Caco-2 (cell line): ENCODE measurements at places on chromosomes 13 and 19. TPM values are rescaled to one million over a fixed set of nuclear protein-coding genes. Genes with fewer than 3 reads are reported as not detected.

DNA sequence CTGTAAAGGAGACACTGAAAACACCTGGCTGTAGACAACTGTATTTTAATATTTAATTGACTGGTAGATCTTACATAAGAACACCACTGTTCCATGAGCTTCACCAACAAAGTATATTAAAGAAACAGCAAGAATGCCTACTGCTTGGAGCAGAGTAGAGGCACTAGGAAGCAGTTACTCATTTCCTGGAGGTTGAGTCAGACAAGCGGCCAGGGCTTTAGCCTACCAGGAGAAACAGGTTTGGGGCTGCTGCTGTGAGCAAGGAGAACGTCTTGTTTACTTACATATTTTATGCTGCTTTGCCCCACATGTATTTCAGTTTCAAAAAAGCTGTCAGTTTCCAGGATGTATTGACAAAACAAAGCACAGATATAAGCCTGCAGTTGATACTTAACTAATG, 33.4 kb downstream of the ALG5 start:
- H3K36me3 ChIP-seq = peaks cover 5% of the 10 kb centered on the region
- no peak overlapping the region for H3K27ac ChIP-seq
- H3K27me3 ChIP-seq = no peaks in the 10 kb centered on the region

GRCh38 chr13:47407808-47408207, 511.0 kb upstream of the HTR2A start:
- H3K4me1 ChIP-seq = no peaks in the 10 kb centered on the region
- H3K36me3 ChIP-seq = no peaks in the 10 kb centered on the region
- no peaks in the 10 kb centered on the region for H3K27me3 ChIP-seq
- DNase-seq = no peak
- H3K27ac ChIP-seq = no peak overlapping the region
- H3K4me3 ChIP-seq = no peak overlapping the region

DNA sequence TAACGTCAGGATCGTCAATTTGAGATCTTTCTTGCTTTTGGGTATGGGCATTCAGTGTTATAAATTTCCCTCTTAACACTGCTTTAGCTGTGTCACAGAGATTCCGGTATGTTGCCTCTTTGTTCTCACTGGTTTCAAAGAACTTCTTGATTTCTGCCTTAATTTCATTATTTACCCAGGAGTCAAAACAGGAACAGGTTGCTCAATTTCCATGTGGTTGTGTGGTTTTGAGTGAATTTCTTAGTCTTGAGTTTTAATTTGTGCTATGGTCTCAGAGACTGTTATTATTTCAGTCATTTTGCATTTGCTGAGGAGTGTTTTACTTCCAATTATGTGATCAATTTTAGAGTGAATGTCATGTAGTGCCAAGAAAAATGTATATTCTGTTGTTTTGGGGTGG, 153.1 kb downstream of the PCDH17 start:
- no peak overlapping the region for H3K27ac ChIP-seq
- H3K27me3 ChIP-seq = no peaks in the 10 kb centered on the region
- H3K4me3 ChIP-seq = no peak overlapping the region
- DNase-seq = no peak
- H3K36me3 ChIP-seq = no peaks in the 10 kb centered on the region

ZNF154 gene
- total RNA-seq = not detected in 2 replicates

CGB8 gene
- total RNA-seq = not detected in 2 replicates

DNA sequence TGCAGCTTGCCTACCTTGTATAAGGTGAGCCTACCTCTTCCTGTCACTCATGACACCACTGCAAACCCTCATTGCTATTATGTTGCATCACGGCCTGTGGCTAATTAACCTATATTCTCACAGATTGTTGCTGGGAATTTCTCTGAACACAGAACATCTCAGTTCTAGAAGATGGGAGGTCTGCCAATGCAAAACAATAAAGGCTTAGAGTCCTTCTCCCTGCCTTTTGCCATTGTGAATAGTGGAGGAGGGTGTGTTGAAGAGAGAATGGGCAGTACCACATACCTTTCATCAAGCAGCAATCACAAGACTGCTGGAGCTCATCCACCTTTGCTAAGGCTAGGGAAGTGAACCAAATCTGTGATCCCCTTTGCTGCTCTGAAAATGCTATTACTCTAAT, 34.4 kb downstream of the WDFY2 start:
- no peaks in the 10 kb centered on the region for H3K27me3 ChIP-seq
- no peak overlapping the region for H3K27ac ChIP-seq

GRCh38 chr13:97853550-97853949, 99.9 kb upstream of the IPO5 start:
- no peak for DNase-seq
- no peaks in the 10 kb centered on the region for H3K27me3 ChIP-seq
- H3K4me3 ChIP-seq = no peak overlapping the region

ZNF714 gene
- total RNA-seq = 13.2 and 14.6 TPM in 2 replicates

DNA sequence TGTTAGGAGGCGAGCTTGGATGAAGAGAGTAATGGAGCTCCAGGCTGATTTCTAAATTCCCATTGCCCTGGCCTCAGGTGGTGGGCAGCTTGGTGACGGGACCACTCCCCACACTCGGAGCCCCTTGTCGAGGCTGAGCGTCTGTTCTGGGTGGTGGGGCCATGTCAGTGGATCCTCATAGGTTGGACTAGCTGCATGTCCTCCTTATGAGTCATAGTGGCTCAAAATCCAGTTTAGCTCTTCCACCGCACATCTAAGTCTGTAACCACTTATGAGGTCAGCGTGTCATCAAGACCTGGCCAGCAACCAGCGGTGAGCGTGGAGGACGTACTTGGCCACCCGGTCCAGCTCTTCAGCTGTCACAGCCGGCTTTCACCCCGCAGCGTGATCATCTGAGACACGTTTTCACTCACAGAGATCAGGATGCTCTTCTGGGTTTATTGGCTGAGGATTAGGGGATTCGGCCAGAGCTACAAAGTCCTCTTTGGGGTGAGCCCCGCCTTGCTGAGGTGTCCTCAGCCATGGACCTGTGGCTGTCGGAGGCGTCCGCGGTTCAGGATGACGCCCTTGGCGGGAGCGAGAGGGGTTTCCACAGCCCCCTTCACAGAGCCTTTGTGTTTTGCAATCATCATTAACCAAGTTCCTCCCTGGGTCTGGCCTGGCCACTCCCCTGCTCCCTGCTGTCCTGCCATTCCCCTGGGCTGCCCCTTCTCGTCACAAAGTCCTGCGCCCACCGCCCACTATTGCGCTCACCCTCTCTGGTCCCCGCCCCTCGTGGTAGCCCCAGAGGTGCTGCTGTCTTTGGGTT, 41.9 kb downstream of the ADPRHL1 start:
- H3K4me3 ChIP-seq = no peak overlapping the region
- H3K27me3 ChIP-seq = no peaks in the 10 kb centered on the region
- peak overlapping the region; percentile 25 for H3K27ac ChIP-seq
- H3K36me3 ChIP-seq = no peaks in the 10 kb centered on the region

DNA sequence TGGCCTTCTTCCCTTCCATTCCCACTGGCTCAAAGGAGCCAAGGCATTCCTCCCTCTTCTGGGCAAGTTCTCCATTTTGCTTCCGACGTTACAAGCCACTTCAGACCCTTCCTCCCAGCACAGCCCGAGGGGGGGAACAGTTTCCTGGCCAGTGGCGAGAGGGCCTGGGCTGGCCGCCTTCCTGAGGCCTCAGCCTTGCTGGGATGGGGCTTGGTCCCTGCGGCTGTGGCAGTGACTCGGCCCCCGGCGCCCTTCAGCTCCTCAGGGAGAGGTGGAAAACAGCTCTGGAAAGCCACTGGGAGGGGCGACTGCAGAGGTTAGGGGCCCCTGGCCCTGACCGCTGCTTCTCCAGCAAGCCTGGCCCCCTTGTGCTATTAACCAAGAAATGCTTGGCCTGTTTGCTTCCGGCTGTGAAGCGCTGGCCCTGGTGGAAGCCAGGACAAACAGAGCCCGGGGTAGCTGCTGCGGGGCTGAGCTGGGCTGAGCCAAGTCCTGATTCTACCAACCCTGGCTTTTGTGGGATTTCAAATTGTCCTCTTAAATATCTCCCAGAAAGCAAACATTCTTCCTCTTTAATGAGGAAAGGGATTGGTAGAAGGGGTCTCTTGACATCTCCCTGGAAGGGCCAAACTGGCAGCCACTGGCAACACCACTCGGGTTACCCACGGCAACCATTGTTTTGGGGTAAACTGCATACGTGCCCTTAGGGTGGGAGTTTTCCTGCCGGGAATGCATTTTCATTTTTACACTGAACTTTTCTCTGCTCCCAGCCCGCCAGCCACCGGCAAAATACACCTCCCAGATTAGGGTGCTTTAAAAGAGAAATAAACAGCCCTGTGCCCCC, 38.7 kb downstream of the C13orf46 start:
- peak; percentile 7 for DNase-seq
- no peak overlapping the region for H3K27ac ChIP-seq
- no peak overlapping the region for H3K4me3 ChIP-seq
- H3K36me3 ChIP-seq = no peaks in the 10 kb centered on the region
